ENCODE measurements at places on chromosomes 2 and 18.
A peak's percentile ranks its signal among the peaks of the same experiment; 100 is the strongest.

DNA sequence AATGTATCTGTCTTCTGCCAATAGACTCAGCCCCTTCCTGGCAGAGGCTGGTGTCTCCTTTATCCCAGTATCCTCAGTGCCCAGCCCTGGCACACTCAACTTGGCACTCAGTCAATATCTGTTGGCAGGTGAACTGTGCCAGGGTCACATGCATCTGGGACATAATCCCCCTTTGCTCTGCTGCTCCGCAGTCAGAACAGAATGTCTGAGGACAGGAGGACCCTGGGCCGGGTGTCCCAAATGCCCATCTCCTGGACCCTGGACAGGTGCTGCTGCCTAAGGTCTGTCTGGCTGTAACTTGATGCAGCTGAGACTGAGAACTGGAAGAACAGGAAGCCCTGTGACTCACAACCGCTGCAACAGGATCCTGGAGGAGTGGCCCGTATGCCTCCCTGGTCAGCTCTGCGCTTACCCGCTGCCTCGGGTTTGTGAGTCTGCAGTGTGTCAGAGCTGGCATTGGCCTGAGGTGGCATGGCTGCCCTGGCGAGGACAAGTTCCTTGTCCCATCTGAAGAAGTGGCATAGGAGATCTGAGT, 11.4 kb downstream of the HK2 start:
- no peak for DNase-seq

- no peak for DNase-seq
Observed at GRCh38 chr18:24413148-24413547, 13.3 kb upstream of the IMPACT start.

GRCh38 chr2:25473758-25474340, 132.1 kb upstream of the DNMT3A start:
- DNase-seq, result peak; percentile 89

GRCh38 chr2:144460727-144461307, 59.1 kb downstream of the ZEB2 start:
- DNase-seq, result no peak

- DNase-seq, result no peak
Observed at GRCh38 chr2:120463527-120463926, 117.6 kb downstream of the INHBB start.

DNA sequence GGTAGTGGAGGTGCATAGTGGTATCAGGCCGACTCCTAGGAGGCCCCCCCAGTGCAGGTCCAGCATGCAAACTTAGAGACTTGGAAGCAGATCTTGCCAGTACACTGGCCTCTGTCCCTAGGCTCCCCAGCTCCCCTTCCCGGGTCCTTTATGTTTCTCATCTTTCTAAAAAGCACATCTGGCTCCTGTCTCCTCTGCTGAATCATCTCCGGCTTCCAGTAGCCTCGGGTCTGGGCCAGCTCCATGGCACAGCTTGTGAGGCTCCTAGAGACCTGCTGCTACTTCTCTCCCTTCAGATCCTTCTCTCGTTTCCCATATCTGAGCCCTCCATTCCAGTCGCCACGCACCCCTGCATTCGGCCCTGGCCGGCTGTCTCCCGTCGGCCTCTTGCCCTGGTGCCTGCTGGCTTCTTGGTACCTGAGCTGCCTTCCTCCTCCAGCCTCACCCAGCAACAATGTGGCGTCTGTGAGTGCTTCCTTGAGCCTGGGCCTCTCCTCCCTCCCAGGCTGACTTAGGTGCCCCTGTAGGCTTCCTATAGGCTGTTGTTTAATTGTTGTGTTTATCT, 6.6 kb downstream of the TRAF3IP1 start:
- DNase-seq, result no peak

GRCh38 chr2:234339501-234339900, 157.4 kb downstream of the ARL4C start:
- DNase-seq, result no peak

DNA sequence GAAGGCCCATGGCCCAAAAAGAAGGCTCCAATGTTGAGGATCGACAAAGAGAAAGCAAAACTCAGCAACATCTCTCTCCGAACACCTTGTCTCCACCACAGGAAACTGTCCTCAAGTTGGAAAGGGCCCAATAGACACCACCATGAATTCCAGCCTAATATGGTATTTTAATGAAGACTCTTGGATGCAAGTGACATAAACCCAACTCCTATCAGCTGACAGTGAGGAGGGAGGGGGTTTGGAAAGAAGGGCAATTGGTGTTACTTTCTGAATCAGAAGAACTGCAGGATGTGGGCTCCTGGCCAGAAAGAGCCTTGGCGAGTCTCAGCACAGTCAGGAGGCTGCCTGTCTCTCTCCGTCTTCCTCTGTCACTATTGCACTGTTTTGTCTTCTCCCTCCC, 40.3 kb upstream of the SIGLEC15 start:
- DNase-seq, result no peak

DNA sequence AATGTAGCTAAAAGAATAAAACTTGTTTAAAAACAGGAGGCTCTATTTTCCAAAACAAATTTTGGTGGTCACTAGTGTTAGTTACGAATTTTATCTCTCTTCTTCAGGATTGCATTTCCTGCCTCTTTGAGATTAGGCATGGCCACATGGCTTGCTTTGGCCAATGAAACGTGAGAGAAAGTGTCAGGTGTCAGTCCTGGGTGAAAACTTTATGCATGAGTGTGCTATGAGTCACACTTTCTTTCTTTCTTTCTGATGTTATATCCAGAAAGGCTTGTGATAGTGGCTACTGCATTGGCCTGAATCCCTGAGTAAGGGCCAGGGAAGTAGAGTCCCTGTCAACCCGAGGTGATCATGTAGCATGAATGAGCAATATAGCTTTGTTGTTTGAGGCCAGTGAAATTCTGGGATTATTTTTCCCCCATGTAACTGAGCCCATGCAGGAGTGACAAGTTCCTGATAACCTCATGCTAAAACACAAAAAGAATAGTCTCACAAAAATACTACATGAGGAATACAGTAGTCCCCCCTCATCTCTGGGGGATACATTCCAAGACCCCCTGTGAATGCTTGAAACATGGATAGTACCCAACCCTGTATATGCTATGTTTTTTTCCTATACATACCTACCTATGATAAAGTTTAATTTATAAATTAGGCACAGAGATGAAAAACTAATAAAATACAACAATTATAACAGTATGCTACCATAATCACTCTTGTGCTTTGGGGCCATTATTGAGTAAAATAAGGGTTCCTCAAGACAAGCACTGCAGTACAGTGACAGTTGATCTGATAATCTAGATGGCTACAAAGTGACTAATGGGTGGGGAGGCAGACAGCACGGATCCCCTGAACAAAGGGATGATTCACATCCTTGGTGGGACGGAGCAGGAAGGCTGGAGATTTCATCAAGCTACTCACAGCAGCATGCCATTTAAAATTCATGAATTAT, 109.5 kb downstream of the CDC42EP3 start:
- DNase-seq, result no peak

DNA sequence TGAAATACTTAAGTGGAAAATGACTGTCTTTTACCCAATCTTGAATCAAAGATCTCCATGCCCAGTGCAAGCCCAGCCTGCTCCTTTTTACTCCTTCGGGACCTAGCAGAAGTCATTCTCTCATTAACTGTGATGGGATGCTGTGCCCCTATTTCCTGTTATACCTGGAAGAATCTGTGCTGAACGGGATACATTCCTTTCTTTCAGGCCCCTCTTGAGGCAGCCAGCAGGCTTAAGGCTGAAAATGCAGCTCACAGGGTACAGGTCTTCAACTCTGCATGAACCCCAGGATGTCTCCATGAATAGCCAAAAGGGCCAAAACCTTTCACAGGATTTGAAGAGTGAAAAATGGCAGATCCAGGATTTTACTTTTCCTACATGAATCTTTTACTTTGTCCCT, 784.8 kb upstream of the KLHL29 start:
- no peak for DNase-seq

GRCh38 chr18:54405290-54405689, 47.6 kb downstream of the C18orf54 start:
- no peak for DNase-seq

Measured in NCI-H345 (cell line).